Germinal center (tissue), 1 donor: ENCODE measurements at places on chromosomes 5 and 9.

DNA sequence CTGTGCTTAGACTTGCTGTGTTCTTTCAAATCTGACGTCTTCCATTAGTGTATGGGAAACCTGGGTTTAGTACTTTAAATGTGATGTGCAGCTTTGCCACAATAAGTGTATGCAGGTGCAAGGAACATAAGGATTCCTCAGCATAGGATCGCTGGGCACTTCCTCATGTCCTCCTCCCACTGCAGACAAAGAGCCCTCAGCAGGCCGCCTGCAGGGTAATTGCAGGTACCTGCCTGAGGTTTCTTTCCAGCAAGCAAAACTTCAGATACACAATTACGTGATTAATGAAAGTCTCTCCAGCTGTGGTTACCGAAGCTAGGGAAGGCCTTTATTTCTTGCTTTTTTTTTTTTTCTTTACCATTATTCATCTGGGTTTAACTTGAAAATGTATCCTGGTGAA, 233.1 kb downstream of the RFK start:
- no peak for DNase-seq

DNA sequence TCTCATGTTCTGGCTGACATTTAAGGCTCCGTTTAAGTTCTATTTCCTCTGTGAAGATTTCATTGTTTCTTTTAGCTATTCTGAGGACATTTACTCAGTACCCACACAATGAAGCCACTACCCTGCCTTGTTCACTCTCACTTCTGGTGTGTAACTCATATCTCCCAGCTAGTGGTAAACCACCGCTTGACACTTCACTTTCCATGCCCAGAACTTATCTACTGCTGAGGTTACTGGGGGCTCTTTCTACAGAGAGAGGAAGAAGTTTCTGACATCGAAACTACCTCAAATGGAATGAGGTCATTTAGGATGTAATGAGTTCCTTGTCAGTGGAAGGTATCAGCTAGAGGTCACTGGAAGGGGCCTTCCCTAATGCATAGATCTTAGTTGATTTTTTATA, 501.5 kb downstream of the DMAC1 start:
- DNase-seq = no peak

GRCh38 chr9:107948601-107949000, 459.0 kb upstream of the KLF4 start:
- no peak for DNase-seq

- no peak for DNase-seq
These were observed 107.5 kb downstream of the NDFIP1 start for GRCh38 chr5:142215915-142216681.

DNA sequence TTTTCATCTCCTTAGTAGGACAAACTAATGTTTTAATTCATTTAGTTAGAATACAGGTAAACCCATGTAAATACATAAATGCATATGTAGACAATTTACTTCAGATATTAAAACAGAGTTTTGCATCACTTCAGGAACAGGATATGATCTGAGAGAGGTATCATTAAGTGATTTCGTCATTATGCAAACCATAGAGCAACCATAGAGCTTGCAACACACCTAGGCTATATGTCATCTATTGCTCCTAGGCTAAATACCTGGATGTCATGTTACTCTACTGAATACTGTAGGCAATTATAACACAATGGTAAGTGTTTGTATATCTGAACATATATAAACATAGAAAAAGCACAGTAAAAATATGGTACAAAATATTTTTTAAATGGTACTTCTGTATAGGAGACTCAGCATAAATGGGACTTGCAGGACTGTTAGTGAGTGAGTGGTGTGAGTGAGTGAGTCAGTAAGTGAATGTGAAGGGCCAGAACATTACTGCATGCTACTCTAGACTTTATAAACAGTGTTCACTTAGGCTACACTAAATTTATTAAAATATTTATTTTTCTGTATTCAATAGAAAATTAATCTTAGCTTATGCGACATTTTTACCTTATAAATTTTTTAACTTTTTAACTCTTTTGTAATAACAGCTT, 1377.5 kb upstream of the CDH9 start:
- DNase-seq = no peak

DNA sequence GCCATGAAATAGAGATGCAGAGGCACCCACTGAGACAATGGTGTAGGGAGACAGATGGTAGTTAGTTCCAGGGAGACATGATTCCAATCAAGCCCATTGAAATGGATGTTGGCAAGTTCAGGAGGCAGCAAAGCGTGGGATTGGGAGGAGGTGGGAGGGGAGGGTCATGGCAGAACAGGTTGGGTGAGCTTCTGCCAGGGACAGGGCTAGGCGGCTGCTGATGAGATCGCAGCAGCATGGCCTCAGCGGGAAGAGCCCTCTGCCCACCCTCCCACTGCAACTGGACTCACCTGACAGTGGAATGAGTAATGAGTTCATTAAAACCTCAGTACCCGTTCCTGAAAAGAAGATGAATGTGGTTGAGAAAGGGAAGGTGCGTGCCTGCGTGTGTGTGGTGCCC, 418.2 kb downstream of the CDK5RAP2 start:
- DNase-seq = no peak

GRCh38 chr9:126327006-126327713, 531 bp downstream of the MVB12B start:
- no peak for DNase-seq

GRCh38 chr9:29044959-29045358, 1471.7 kb upstream of the C9orf72 start:
- no peak for DNase-seq

DNA sequence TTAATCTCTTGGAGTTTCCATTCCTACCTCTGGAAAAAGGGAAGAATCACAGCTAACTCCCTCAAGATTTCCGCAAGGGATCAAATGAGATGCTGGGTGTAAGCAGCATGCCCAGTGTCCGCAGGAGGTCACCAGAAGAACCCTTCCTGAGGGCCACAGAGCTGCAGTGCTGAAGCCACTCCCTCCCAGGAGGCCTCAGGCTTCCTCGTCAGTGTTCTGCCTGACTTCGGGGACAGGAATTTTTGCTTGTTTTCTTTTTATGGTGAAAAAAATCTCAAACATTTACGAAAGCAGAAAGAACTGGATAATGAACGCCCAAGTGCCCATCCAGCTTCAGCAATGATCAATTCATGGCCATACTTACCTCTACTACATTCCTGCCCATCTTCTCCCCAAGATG, 183.0 kb downstream of the CDK5RAP2 start:
- DNase-seq = no peak

GRCh38 chr5:148499452-148499851, 115.7 kb downstream of the FBXO38 start:
- no peak for DNase-seq

GRCh38 chr5:100792781-100793180, 110.3 kb downstream of the ST8SIA4 start:
- DNase-seq = no peak

DNA sequence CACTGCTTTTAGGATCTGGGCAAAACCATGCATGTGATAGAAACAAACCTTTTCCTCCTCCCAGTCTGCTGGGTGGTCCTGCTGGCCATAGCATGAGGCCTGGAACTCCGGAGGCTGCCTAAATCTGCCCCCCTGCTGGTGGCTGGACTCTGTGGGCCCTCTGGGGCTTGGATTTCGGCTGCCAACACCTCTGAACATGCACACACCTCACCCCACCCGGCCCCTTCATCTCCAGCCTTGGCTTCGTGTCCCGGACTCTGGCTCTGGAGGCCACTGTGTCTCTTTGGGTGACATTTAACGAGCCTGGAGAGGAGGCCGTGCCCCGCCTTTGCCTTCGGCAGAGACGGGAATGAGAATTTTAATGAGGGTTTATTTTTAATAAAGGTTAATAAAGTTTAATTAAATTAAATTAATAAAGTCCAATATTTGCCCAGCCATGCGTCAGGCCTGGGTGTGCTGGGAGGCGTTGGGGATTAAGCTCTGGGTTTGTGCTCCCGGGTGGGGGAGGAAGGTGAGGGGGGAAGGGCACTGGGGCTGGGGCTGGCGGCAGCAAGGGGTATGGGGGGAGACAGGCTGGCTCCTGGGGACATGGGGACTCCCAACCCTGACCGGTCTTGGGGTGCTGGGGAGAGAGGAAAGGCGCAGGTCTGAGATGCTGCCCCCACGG, 251.8 kb downstream of the PBX3 start:
- no peak for DNase-seq

- DNase-seq = no peak
These were observed 30.4 kb upstream of the TESK1 start for GRCh38 chr9:35574578-35575122.
